ENCODE measurements at places on chromosomes 5 and 9.

GRCh38 chr5:181100121-181100875, 30.7 kb downstream of the OR2V1 start:
- no peak for DNase-seq

- DNase-seq, result no peak
Measured at GRCh38 chr5:151474799-151475198, 27.4 kb downstream of the SLC36A1 start.

GRCh38 chr5:42689391-42689790, 67.2 kb upstream of the CCDC152 start:
- DNase-seq, result no peak

GRCh38 chr9:126150411-126151030, 176.1 kb upstream of the MVB12B start:
- DNase-seq, result peak; percentile 3

- no peak for DNase-seq
Measured at GRCh38 chr5:27266184-27266583, 227.8 kb upstream of the CDH9 start.

All from stimulated activated CD8-positive, alpha-beta memory T cell treated with anti-CD3 and anti-CD28 coated beads, Interleukin-4, amount 100 ng/mL, for 48 hours (primary cell).